ENCODE measurements at places on chromosomes 6 and 20.
A peak's percentile ranks its signal among the peaks of the same experiment; 100 is the strongest.

- DNase-seq = no peak
These were observed 213.2 kb upstream of the MANEA start for GRCh38 chr6:95364016-95364604.

DNA sequence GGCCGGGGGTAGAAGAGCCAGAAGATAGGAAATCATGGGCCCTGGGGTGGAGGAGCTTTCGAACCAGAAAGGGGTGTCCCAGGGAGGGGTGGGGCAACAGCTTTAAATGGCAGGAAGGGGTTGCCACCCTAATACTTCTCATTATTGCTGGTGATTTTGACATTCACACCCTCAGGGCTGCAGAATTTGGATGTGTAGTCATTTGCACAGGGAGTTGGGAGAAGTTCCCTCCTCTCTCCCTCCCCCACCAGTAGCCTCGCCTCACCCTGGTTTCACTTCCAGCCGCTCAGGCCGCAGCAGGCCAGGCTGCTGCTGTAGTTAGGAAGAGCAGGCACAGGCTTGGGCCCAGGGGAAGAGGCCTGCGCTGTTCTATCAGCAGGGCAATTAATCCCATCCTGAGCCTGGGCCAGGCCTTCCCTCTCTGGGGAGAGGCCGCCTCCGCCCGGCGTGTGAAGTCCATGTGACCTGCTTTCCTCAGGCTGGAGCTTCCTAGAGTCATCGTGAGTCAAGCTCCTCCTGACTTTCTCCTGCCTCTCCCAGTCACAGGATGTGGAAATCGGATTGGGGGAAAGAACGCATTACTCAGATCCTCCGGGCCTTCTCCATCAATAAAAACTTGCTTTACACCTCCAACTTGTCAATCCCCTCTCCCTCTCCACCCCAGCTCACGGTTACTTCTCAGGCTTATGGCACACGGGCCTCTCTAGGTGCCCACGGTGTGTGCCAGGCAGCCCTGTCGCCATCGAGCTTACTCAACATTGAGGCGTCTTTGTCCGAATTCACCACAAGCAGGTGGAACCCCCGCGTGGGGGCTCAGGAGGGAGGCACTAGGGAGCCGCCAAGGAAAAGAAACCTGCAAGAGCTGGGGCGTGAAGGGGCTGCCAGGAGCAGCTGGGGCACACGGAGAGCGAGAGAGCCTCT is 7.8 kb downstream of the ADTRP start:
- peak; percentile 93 for DNase-seq

DNA sequence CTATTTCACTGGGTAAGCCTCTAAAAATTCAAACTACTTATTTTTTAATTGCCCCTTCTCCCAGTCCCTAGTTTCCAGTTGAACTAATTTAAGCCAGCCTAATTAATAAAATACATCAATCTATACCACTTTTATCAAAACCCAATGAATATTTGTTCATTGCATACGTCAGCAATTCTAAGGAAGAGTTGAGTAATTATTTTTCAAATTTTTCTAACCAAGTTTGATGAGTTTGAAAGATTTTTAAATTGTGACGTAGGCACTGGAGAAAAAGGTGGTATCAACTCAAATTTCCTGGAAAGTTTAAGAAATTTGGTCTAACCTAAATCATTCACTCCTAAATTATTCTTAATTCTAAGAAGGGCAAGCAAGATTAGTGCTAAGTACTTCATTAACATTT is 35.7 kb downstream of the COL21A1 start:
- DNase-seq = no peak

DNA sequence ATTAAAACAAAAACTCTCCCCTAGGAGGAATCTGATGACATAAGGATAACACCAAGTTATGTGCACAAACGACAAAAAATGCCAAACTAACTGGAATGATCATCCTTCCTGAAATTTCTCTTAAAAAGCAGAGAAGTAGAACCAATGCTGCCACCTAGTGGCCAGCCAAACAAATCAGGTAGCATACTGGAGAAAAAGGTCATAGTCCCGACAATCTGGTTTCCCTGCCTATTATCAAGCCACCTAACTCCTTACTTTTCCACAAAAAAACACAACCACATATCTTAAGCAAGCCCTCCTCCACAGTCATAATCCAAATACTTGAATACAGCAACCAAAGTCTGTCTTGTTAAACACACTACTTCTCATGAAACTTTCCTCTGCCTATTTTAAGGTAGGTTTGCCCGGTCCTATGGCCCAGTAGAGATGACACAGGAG is 5.3 kb downstream of the OARD1 start:
- DNase-seq = no peak

DNA sequence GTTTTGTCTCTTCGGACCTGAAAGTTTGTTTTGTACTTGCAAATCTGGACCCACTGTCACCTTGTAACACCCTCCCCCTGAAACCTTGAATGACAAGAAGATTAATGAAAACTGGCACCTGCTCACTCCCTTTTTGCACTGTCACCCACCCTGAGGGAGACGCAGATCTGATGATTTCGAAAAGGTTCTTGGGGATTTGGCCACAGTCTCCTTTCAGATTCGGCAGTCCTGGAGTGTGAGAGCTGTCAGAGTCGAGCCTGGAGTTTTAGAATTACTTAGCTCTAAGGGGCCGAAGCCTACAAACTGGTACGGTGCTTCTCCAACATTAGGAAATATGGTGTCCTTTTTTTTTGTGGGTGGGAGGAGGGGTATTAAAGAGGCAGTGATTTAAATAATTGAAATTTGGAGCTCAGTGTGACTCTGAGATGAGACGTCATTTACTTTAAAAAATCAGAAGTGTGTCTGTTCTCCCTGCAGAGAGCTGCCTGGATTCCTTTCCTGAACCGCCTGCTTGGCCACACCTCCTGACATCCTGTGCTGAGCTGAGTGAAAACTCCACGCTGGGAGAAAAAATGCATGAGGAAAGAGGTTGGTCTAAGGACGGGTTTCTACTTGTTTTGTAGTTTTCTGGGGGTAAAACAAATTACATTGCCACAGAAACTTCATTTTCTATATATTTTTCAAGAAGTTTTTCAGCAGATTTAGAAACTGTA is 447.0 kb upstream of the CDH4 start:
- no peak for DNase-seq

GRCh38 chr20:32395066-32395465 is 36.9 kb downstream of the ASXL1 start:
- DNase-seq = no peak

DNA sequence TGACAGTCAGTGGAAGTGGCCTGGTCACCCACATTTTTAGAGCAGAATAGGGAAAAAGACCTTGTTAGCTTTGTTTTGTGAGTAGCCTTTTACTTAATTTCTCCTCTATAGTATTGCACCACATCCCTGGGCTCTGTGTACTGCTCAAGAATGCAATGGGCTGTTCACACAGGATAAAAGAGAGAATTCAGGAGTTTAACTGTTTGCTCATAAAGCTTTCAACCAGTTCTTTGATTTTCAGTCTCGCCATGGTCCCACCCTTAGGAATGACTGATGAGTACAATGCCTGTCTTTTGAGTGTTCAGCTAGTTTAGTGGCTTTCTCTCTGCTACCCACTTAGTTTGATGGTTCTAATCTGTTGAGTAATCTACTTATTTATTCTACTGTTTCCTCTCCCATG is 129.7 kb downstream of the PLG start:
- DNase-seq = no peak

- no peak for DNase-seq
These were observed 19.0 kb upstream of the FILIP1 start for GRCh38 chr6:75512591-75512990.

DNA sequence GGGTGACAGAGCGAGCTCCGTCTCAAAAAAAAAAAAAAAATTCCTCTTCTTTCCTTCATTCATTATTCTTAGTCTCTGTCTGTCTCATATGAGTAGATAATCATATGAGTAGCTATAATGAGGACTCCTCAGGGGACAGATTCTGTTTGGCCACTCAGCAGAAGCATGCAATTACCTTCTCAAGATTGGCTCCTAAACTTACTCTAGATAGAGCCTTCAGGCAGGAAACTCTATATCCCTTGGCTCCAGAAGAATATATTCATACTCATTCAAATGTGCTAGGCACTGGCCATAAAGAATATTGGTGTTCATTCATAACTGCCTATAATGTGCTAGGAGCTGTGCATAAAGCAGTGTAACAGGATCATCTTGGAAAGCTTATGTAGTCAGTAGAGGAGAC is 2.2 kb upstream of the ACAT2 start:
- no peak for DNase-seq

- no peak for DNase-seq
These were observed 229.6 kb downstream of the EYA2 start for GRCh38 chr20:47124181-47124717.

GRCh38 chr6:157652601-157653363 is 170.3 kb upstream of the SNX9 start:
- DNase-seq = no peak

DNA sequence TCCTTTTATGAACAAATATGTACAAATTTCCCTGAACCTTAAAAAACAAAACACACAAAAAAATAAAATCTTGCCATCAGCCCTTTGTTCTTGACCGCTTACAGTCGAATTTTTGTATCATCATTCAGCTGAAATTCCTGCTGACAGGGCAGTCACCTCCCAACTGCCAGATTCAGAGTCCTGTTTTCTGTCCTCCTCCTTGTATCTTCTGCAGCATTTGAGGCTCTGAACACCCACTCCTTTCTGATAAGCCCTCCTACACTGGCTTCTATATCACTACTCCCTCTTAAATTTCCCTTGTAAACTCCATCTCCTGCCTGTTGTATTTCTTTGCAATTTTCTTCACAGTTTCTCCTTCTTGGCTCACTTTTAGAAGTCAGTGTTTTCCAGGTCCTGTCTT is 77.8 kb upstream of the CCN6 start:
- DNase-seq = no peak

DNA sequence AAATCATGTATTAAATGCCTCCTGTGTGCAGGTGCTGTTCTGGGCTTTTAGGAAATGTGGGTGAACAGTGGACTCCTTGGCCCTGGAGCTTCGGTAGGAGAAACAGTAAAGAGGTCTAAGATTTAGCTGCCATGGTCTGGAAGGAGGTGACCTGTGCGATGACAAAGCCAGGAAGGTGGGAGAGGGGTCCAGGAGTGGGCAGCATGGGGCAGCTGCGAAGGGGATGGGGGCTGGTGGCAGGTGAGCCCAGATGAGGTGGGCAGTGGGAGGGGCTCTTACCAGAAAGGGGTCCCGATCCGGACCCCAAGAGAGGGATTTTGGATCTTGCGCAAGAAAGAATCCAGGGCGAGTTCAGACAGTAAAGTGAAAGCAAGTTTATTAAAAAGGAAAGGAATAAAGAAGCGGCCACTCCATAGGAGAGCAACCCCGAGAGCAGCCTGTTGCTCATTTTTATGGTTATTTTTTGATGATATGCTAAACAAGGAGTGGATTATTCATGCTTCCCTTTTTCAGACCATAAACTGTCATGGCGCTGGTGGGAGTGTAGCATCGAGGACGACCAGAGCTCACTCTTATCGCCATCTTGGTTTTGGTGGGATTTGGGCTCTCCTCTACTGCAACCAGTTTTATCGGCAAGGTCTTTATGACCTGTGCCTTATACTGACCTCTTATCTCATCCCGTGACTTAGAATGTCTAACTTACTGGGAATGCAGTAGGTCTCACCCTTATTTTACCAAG is 38.7 kb downstream of the PRR18 start:
- no peak for DNase-seq

GRCh38 chr6:26251354-26252076 is 113.5 kb upstream of the BTN3A2 start:
- peak; percentile 80 for DNase-seq

DNA sequence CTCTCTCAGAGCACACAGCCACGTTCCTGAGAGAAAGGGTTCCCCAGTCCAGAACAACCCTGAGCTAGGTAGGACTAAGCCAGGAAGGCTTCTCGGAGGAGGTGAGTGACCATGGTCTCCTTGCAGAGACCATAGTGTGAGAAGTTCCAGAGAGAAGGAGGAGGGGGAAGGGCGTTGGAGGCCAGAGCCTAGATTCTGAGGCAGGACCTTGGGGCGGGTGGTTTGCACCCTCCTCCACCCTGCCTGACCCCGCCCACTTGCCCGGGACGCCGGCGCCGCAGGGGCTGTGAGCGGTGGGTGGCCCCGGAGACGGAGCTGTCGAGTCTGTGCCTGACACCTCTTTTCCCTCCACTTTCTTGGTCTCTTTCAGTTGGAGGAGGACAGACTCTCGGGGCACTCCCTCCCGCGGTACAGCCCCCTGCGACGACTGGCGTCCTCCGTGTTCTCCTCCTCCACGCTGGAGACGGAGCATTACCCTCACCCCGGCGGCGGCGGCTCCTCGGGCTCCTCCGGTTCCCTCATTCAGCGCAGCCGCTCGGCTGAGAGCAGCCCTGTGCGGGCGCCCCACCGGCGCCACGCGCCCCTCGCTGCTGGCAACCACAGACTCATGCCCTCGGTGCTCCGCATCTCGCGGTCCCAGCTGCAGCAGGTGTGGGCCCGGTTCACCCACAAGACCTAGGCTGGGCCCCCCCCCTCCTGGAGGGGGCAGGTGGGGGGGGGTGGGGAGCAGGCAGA is 26.2 kb downstream of the TTBK1 start:
- DNase-seq = peak; percentile 77

DNA sequence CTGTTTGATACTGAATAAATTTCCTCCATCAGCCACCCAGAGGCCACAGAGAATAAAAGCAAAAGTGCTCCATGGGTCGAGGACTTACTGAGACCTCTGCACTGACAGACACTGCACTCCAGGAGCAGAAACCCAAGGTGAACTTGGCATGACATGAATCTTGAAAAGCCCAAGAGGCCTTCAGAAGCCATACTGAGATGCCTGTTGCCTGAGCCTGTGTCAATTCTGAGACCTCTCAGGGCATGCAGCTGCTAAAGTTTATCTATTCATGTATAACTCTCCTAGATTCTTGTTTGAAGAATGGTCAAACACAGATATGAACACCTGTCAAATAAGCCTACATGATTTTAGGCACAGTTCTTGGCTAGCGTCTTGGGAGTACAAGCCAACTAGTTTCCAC is 145.7 kb downstream of the KIF16B start:
- DNase-seq = no peak

DNA sequence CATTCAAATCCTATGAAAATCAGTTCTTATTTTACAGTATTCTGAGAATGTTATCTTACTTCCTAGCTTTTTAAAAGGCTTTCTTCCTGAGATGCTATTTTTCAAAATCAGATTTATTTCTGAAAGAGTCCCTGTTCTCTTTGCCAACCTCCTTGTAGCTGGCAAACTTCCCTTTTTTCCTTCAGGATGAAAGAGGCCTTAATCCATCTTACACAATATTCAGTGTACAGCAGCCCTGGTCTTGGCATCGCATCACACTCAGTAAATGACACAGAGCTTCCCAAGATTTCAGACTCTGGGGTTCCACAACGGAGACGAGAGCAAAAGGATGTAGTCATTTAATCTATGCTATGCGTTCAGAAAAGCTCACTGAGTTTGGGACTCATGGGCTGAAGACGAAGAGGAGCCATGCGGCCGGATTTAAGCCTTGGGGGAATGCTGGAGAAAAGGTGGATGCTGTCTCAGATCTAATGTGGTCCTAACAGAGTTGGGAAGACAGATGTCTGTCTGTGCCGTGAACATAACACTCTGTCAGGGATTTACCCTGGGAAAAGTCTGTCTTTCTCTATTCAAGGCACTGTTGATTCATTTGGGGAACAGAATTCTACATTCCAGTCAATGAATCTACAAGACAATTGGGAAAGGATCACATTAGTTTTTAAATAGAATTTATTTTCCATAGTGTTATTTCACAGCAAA is 616.4 kb upstream of the AGPAT4 start:
- DNase-seq = no peak

GRCh38 chr6:82441047-82441855 is 77.6 kb downstream of the TPBG start:
- DNase-seq = no peak

- no peak for DNase-seq
These were observed 61.2 kb downstream of the GFOD1 start for GRCh38 chr6:13425943-13426931.

GRCh38 chr20:52748990-52749389 is 223.2 kb upstream of the TSHZ2 start:
- no peak for DNase-seq

GRCh38 chr6:65229825-65230224 is 477.2 kb downstream of the EYS start:
- DNase-seq = no peak
